WTC11 (cell line): ENCODE measurements at places on chromosomes 2 and 18. TPM values are rescaled to one million over a fixed set of nuclear protein-coding genes. Genes with fewer than 3 reads are reported as not detected.

DNA sequence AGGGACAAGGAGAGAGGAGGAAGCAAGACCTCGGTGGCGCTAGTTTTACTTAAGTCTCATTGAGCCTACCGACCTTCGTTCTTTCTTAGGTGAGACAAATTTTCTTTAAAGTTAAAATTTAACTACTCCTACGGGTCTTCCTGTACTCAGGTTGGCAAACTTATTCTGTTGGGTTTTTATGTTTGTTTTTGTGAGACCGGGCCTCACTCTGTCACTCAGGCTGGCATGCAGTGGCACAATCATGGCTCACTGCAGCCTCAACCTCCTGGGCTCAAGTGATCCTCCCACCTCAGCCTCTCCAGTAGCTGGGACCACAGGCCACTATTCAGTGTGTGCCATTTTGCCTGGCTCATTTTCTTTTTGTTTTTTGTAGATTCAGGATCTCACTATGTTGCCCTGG, 189.0 kb downstream of the TNS1 start:
- no peak for DNase-seq

GRCh38 chr2:37934591-37935513, 9.8 kb downstream of the RMDN2 start:
- no peak for DNase-seq

GRCh38 chr2:185610301-185610700, 128.3 kb upstream of the FSIP2 start:
- no peak for DNase-seq

- DNase-seq, result peak; percentile 65
Measured at GRCh38 chr2:159285929-159286708, at the start of gene WDSUB1. TSS of gene WDSUB1 (minus strand) at chr2:159286703. CDS start at chr2:159283069, 3,634 bp downstream.

Gene UGT1A10
- total RNA-seq, result 0.11 to 0.18 TPM in 2 of 3 replicates, not detected in the other

- DNase-seq, result no peak
Measured at GRCh38 chr2:29082804-29083495, 8.6 kb upstream of the PCARE start.

- no peak for DNase-seq
Measured at GRCh38 chr2:203758841-203759689, 52.6 kb downstream of the CD28 start.

GRCh38 chr18:46222093-46222492, 117.9 kb downstream of the HAUS1 start:
- DNase-seq, result no peak

Gene VAMP5
- total RNA-seq, result 6.3 to 7.4 TPM (median 7.0 TPM) in 3 replicates

DNA sequence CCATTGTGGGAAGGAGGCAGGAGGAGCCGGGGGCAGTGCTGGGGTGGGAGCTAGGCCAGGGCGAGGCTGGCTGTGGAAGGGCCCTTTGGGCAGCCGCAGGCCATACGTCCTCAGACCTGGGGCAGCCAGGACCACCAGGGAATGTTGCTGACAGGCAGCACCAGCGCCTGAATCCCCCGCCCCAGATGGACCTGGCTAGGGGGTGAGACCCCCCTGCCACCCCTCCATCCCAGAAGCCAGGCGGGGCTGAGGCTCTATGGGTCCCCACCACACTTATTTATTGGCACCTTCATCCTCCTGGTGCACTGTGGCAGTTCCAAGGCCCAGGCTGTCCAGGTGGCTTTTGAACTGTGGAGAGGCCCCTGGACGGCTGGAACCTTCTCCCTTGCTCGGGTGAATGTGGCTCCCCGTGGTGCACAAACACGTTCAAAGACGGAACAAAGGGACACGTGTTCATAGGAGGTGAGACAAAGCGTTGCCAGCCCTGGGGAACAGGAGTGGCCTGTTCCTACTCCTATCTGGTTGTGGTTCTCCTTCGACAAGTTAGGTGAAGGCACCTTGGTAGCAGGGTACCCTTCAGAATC, 35.1 kb downstream of the RAMP1 start:
- no peak for DNase-seq

- DNase-seq, result no peak
Measured at GRCh38 chr2:236120141-236120601, 48.0 kb downstream of the GBX2 start.

DNA sequence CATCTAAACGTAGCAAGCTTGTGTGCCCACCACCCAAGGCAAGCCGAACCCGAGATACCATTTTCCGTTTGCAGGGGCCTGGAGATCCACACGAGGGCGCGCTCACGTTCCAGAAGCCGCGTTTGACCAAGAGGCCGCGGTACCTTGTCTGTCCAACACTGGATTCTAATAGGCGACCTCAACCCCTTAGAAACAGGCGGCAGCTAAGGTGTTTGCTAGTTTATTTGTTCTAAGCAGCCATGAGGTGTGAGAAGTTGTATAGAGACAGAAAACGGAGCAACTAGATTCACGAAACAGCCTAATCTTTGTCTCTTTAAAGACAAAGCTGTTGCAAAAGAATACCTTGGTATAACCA, 4.2 kb downstream of the HOXD11 start:
- peak; percentile 80 for DNase-seq

- DNase-seq, result no peak
Measured at GRCh38 chr2:26630669-26631360, 10.4 kb downstream of the CIB4 start.

DNA sequence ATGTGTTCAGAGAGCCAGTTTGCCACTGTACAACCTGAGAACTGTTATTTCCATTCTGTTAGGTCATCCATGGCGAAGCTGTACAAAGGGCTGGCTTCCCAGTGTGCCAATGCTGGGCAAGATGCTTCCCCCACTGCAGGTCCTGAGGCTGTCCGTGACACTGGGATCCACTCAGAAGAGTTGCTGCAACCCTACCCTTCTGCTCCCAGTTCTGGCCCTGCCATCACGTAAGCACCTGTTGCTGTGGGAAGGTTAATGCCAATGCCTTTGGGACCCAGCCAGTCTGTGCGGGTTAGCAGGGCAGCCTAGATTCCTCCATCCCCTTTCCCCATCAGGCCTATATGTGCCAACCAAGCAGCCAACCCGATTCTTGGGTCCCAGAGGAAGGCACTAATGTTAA, 68.3 kb downstream of the ARHGEF33 start:
- no peak for DNase-seq

DNA sequence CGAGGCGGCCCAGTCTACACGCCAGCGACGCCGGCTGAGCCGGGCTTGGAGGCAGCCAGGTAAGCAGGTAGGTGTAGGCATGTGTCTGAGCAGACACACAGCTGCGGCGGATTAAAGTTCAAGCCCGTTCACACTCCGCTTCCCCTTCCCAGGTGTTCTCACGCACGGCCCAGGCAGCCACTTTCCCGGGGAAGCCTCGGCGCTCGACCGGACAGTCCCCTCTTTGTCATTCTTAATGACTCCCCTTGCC, 367 bp downstream of the TGFA start:
- peak; percentile 61 for DNase-seq

DNA sequence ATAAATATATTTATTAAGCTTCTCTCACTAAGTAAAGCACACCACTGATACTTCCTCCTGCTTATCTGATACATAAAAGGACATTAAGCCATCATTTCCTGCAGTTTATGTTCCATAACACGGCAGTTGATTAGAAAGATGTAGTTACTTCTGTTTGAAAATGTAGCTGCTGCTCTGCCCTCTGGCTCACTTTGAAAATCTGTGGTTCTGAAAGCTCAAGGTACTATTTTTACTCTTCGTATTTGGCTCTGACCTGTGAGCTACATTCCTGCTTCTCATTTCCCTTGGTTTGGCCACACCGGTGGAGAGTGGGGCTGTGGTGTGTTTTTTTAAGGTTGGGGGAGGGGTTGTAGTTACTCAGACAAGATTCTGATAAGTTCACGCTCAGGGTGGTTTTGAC, 12.8 kb upstream of the TTN start:
- no peak for DNase-seq

GRCh38 chr2:136238286-136239078, 120.5 kb upstream of the CXCR4 start:
- no peak for DNase-seq

Gene LRRTM1
- 1.1 to 1.4 TPM (median 1.2 TPM) in 3 replicates for total RNA-seq

DNA sequence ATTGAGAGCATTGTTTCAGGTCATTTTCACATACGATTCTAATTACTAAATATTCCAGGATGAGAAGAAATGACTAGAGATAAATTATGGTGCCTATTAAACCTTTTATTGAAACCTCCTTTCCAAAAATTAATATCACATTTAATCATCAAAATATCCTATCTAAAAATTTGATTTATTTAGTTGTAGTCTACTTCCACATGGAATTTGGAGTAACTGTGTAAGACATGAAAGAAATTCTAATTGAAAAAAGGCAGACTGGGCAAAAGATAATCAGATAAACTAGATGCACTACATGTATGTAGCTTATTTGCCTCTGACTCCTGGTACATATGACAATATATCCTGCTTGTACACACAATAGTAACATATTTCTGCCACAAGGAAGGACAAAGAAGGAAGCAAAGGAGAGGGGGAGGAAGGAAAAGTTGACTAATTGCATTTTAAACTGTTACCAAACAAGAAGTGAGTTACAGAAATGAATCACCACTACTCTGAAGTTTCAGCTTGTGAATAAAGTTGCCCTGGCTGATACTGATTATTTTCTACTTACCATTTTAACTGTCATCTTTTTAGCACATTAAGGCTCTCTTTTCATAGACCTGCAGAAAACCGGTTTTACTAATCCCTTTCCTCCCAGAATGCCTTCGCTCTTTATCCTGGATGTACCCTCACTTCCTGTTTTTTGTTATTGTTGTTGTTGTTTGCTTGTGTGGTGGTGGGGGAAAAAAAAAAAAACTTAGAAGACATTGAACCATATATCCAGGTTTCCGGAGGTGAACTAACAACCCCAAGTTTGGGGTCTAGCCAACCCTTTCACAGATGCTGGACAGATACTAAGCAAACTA, 28.4 kb downstream of the NRXN1 start:
- DNase-seq, result no peak

DNA sequence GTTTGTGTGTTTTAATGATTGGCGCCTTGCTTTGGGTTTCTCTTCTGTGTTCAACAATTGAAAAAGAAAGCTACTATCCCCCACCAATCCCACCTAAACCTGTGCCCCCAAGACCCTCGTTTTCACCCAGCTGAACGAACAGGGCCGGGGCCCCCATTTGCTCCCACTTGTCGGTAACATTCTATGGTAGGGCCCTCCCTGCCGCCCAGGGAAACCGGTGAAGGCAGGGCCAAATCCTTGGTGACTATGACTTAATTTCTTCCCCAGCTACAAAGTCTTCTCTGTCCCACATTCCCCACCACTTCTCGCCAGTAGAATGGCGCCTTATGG, 598 bp upstream of the SNRNP200 start:
- no peak for DNase-seq

Gene SERPINB5
- 0.17 to 0.25 TPM (median 0.18 TPM) in 3 replicates for total RNA-seq

GRCh38 chr2:72027426-72028161, 120.1 kb downstream of the CYP26B1 start:
- peak; percentile 28 for DNase-seq

Gene ERICH2
- 1.1 to 1.6 TPM (median 1.1 TPM) in 3 replicates for total RNA-seq

DNA sequence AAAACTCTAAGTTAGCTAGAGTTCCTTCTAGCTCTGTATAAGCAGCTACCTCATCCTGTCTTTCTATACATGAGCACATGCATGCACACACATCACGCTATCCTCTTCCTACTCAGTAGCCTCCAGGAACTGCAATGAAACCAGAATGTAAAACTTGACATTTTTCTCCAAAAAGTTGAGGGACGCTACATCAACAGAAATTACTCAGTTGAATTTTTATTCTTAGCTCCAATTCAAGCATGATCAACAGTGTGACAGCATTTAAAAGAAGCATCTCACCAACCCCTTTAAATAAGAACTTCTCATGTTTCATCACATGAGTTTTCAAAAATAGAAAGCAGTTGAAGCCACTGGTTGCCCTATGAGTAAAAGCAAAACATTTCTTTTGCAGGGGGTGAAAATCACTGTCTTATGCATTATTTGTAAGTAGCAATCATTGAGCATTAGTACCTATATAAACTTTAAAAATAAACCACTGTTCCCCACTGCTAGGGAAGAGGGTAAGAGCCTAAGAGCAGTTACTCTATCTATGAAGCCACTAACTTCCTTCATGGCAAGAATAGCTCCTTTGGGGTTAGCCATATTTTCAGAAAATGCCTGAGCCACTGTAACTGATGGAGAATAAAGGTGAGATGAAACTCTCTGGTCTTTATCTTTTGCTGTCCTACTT, 77.9 kb upstream of the ARL5A start:
- no peak for DNase-seq

Gene R3HDM1
- 58.4 to 60.4 TPM (median 59.9 TPM) in 3 replicates for total RNA-seq

Gene STAT4
- 0.44 to 0.76 TPM (median 0.44 TPM) in 3 replicates for total RNA-seq

GRCh38 chr2:6231166-6231565, 539.0 kb downstream of the SOX11 start:
- DNase-seq, result no peak

DNA sequence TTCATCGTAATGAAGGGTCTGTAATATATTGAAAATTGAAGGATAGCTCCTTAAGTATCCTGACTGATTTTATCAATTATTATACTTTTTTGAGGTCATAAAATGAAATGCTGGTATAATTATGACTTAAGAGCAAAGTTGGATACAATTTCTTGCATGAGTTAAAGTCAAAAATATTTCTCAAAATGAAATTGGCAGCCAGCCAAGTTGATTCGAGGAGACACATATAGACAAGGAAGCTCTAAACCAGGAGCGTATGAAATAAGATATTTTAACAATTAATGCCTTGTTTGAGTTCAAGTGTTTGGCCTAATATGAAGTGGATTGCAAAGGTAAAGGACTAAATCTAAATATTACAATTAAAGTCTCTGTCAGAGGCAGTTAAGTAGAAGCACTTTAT, 260.4 kb upstream of the DSEL start:
- DNase-seq, result no peak

DNA sequence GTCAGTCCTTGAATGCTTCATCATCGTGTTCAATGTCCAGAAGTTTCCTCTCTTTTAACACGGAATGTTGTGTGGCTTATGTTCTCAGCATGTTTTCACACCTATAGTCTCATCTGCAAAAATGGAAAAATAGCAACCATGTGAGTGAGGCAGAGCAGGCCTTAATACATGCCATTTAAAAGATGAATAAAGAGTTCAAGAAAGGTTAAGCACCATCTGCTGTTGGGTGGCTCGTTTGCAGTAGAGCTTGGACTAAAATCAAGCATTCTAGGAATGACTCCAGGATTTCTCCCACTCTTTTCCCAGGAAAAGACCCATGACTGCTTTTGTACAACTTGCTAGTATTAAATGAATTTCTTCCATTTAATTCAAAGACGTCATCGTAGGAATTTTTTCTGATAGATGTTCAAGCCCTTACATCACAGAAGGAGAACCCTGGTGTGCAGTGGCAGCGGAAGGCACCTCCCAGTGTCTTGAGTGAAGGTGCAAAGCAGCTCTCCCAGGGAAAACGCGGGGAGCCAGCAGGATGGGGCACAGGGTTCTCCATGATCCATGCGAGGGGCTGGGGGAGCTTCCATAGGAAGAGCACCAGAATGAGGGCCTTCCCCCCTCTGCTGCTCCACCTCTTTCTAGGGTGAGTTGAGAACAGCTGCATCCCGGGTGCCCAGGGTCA, 9.6 kb downstream of the DCDC2C start:
- DNase-seq, result no peak

DNA sequence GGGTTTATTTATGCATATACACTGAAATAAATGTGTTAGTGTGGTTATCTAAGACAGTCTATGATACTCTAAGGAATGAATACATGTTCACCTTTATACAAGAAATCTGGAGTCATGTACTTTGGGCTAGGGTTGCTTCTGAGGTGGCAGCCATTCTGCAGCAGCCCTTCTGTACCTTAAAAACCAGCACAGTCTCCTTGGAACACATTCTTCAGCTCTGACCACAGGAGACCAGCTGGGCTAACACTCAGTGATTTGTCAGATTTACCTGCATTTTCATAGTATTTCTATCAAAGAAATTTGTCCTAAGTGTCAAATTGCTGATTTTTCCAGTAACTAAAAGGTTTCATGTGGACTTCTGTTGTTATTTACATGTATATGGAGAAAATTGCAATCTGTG, 167.7 kb downstream of the CAMKMT start:
- DNase-seq, result no peak

GRCh38 chr18:10936176-10937053, 213.0 kb downstream of the PIEZO2 start:
- no peak for DNase-seq
